ENCODE measurements at places on chromosomes 1 and 21.

DNA sequence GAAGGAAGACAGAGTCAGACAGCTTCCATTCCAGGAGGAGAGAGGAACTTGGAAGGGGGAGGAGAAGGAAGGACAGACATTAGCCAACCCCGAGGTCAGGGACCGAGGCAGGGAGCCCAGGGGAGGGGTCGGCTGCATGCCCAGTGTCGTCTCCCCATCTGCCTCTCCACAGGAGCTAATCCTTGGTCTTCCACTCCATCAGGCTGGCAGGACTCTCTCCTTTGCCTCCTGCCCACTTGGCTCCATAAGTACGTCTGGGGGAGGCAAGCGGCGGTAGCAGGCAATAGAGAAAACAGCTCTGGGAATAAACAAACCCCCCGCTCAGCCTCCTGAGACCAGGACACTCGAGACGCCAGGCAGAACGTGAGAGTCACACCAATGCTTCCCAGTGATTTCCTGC lies 71.3 kb downstream of the GRIK3 start:
- DNase-seq, result no peak

DNA sequence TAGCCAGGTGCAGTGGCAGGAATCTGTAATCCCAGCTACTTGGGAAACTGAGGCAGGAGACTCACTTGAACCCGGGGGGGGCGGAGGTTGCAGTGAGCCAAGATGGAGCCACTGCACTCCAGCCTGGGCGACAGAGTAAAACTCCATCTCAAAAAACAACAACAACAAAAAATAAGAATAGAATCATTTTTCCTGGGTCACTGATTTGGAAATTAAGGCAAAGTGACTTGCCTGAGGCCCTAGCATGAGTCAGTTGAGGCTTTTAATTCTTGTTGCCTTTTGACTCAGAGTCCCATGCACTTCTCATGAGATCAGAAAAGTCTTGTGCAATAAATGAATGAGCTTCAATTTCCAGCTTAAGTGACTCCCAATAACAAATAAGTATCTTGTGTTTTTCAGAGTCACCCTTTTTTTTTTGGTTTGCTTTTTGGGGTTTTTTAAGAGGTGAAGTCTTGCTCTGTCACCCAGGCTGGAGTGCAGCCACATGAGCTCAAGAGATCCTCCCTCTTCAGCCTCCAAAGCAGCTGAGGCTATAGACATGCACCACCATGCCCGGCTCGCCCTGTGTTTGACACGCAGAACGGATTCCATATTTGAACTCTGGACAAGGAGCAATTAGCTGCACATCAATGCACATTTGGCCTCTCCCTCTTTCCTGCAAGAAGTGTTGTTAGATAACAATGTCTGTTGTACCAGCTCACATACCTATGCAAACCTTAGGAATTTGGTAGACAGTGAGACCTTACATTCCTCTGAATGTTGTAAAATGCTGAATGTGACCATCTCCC lies 3.4 kb upstream of the PLEKHM2 start:
- no peak for DNase-seq

DNA sequence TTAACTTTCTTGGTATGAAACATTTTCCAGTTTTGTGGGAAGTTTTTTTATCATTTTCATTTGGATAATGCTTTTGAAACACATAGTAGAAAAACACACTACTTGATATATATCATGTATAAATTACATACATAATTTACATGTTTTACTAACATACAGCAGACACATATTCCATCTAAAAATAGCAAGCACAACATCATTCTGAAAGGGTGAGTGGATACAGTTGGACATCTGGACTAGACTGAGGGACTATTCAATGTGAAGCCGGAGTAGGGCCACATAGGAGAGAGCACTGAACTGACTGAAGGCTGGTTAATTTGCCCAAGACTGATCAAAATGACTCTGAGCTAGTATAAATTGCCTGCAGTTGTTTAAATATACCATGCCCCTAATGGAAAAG lies 11.7 kb downstream of the CDKN2C start:
- DNase-seq, result no peak

DNA sequence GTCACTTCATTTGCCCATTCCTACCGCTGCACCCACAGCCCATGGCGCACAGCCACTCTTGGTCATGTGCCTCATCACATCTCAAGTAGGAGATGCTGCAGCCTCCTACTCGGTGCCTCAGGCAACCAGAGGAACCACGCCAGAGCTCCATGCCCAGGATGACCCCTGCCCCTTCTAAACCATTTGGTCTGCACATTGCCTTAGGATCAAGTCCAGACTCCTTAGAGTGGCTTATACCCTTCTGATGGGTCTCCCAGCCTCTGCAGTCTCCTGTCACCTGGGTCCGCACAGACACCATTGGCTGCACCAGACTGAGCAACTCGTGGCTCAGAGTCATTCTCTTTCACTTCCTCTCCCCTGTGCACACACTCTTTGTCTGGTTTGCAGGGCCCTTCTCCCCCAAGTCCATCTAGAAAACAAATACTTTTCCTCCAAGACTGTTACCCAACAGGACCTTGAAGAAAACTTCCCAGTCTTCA lies 2.2 kb upstream of the ADORA3 start:
- no peak for DNase-seq

- DNase-seq, result no peak
Measured at GRCh38 chr1:85124091-85124490, 75.8 kb upstream of the MCOLN3 start.

- DNase-seq, result no peak
Measured at GRCh38 chr1:198265073-198265661, 108.4 kb downstream of the NEK7 start.

DNA sequence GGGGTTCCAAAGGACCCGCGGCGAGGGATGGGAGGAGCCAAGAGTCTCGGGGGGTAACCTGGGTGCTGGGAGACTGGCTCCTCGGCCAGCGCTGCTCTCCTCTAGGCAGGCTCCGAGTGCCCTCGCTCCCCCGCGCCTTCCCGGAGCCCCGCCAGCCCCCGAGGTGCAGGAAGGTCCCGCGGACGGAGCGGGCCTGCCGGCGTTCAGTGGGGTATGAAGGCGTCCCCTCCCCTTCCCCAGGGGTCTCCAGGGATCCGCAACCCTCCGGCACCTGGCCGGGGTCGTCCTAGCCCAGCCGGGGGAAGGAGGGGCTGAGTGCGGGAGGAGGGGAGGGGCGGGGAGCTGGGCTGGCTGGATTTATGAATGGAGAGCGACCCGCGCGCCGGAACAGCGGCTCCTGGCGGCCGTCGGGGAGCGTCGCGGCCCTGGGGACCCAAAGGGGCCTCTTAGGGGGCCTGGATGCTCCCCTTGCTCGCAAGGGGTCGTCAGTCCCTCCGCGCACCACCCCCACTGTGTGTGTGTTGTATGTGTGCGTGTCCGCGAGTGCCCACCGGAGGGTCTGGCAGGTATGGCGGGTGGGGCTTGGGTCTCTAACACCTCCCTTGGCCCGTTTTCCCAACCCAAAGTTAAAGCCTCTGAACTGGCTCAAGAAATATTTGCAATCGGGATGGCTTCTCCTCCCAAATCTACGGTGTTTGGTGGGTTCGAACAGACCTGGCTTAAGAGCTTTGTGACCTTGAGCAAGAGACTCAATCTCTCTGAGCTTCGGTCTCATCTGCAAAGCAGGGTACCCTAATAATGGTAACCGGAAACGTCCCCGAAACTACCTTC lies 642 bp downstream of the HCRTR1 start:
- DNase-seq, result no peak

- no peak for DNase-seq
Measured at GRCh38 chr1:108071601-108072000, 106.6 kb upstream of the VAV3 start.

DNA sequence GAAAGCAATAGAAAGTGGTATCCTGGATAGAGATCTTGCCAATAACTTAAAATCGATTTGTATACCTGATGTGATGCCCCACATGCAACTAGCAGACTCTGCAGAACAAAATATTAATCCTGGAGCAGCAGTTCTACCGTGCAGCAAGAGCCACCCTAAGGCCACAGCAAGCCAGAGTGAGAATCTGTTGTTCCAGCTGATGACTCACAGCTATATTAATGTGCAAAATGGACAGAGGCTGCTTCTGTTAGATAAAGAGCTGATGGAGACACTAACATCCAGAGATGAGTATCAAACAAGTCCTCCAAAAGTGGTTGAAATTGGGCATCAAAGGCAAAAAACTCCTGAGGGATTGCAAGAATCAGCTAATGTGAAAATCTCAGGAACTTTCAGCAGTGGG lies 127.8 kb downstream of the MACF1 start:
- DNase-seq, result no peak

- DNase-seq, result no peak
Measured at GRCh38 chr1:246460406-246460805, 46.7 kb downstream of the SMYD3 start.

DNA sequence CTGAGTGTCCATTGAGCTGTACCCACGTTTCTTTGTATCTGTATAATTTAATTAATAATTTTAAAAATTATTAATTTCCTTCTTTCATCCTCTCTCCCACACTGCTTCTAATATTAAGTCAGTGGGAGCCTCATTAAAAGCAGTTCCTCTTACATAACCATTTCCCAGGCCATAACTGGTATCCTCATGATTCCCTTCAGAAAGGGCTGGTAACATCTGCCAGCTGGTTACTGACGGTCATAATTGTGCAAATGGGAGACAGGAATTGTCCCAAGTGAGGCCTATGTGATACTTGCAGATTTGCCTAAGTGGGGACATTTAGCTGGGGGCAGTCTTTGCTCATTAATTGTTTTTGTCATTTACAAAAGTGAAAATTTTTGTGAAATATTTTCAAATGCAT lies 69.0 kb upstream of the SPAG17 start:
- DNase-seq, result no peak

GRCh38 chr21:16540966-16541727 lies 811.4 kb downstream of the USP25 start:
- DNase-seq, result no peak

- no peak for DNase-seq
Measured at GRCh38 chr1:81430955-81431623, 369.6 kb upstream of the ADGRL2 start.

DNA sequence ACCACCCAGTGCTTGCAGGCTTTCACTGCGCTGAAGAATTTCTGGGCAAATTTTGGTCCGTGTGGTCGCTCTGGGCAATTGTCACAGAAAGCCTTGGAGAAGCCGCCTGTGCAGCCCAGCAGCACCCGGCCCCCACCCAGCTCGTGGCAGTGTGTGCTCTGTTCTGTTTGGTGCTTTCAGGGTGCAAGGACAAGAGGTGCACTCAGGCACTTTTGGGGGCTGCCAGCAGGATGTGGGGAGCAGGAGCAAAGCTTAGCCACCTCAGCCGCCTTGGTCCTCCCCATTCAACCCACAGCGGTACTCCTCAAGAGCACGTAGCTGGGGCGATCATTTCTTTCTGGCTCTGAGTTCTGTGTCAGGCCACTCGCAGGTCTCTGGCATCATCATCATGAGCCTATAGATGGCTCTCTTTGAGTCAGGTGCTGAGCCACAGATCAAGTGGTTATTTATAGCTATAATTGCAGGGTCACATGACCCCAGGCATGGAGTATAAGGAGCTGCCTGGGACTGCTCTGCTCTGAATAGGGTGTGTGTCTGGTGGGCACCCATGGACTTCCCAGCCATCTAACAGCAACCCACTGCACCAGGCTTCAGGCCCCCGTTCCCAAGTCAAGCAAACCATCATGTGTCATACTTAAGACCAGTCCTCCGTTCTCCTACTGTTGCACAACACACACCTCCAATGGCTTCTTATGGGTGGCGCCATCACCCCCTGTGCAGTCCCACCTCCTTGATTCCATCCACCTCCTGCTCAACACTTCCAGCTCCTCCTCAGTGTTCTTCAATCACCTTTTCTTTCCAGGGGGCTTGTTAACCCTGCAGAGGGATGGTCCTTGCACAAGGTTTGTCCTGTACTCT lies 18.1 kb upstream of the TENT5C start:
- DNase-seq, result no peak

- no peak for DNase-seq
Measured at GRCh38 chr1:160619742-160620277, 27.0 kb downstream of the SLAMF1 start.

DNA sequence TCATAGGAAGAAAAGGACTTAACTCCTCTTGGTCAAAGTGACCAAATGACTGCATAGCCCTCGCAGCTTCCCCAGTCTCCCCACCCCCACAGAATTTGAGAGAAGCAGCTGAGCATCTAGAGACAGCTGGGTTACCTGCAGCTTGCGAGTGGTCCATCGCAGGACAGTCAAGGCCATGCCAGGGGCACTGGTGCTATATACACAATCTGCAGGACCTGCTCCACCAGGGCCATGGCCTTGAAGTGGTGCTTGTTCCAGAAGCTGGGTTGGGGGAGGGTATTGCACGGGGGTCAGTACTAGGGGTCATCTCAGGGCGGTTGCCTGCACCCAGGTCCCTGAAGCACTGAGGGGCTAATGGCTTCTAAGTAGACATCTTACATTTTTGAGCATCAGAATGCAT lies 10.4 kb downstream of the MRTO4 start:
- no peak for DNase-seq

DNA sequence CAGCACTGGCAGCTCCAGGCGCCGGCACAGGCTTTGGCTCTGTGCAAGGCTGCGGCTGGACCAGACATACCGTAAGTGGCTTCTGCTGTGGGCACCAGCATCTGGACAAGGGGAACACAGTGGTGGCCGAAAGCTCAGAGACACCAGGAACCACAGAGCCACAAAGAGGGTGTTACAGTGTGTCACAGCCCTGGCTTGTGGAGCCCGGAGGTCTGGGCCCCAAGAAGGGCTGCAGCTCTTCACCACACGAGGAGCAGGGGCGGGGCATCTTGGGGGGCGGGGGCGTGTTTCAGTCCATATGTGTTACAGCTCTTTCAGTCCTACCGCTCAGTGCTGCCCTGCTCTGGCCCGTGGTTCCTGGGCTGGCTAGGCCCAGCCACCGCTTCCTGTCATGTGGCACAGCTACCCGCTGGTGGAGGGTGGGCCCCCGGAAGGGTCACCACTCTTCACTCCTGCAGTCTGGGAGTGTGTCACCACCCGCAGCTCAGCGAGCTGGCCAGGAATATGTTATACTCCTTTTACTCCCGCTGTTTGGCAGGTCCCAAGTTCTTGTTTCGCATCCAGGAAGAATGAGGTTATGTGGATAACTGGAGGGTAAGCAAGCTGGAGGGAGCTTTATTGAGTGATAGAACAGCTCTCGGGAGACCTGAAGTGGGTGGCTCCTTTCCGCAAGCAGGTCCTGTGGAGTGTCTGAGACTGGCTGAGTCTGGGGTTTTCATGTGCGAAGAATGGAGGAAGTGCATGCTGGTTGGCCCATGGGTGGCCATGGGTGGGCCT lies 3.3 kb upstream of the LSM10 start:
- DNase-seq, result no peak

GRCh38 chr21:25350056-25350455 lies 257.2 kb downstream of the MRPL39 start:
- DNase-seq, result no peak

GRCh38 chr1:46517932-46518498 lies 28.4 kb downstream of the DMBX1 start:
- no peak for DNase-seq

- DNase-seq, result no peak
Measured at GRCh38 chr1:59903141-59903754, 23.3 kb downstream of the CYP2J2 start.

GRCh38 chr1:86245566-86246190 lies 89.1 kb upstream of the COL24A1 start:
- DNase-seq, result no peak

DNA sequence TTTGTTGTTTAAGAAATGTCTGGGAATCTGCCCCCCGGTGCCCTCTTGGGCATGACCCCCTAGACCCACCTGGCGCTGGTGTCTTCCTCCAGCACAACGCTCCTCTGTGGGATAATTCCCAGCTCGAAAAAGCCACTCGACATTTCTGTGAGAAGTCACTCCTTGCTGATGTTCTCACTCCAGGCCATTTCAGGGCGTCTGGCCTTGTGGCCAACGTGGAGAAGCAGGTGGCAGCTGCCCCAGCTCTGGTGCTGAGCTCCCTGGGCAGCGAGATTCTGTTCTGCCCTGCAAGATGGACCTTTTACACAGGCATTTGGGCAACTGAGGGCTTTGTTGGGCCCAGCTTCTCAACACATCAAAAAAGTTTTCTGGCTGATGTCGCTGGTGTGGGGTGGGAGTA lies 147.7 kb upstream of the WNT4 start:
- DNase-seq, result no peak
